Activated naive CD4-positive, alpha-beta T cell treated with anti-CD3 and anti-CD28 coated beads for 36 hours (primary cell): ENCODE measurements at places on chromosomes 7 and 10. TPM values are rescaled to one million over a fixed set of nuclear protein-coding genes. Genes with fewer than 3 reads are reported as not detected.

DNA sequence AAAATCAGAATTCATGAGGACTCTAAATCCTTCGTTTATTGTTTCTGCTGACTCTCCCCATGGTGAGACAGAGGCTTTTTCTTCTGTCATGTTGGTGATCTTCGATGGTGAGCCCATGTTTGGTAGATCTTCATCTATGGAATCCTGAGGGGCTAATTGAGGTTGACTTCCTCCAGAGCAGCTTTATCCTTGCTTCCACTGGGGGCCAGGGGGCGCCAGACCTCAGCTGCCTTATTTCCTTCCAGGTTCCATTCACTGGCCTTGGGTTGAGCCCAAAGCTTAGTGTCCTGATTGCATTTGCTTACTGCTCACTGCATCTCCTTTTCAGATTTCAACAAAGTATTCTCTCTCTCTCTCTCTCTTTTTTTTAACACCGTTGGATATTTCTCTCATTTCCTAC, 80.7 kb downstream of the GCC1 start:
- H3K4me1 ChIP-seq, result no peaks in the 10 kb centered on the region
- H3K4me3 ChIP-seq, result no peak overlapping the region
- H3K27ac ChIP-seq, result no peak overlapping the region
- peak; percentile 42 for DNase-seq
- H3K27me3 ChIP-seq, result peaks cover 4% of the 10 kb centered on the region
- no peaks in the 10 kb centered on the region for H3K36me3 ChIP-seq

DNA sequence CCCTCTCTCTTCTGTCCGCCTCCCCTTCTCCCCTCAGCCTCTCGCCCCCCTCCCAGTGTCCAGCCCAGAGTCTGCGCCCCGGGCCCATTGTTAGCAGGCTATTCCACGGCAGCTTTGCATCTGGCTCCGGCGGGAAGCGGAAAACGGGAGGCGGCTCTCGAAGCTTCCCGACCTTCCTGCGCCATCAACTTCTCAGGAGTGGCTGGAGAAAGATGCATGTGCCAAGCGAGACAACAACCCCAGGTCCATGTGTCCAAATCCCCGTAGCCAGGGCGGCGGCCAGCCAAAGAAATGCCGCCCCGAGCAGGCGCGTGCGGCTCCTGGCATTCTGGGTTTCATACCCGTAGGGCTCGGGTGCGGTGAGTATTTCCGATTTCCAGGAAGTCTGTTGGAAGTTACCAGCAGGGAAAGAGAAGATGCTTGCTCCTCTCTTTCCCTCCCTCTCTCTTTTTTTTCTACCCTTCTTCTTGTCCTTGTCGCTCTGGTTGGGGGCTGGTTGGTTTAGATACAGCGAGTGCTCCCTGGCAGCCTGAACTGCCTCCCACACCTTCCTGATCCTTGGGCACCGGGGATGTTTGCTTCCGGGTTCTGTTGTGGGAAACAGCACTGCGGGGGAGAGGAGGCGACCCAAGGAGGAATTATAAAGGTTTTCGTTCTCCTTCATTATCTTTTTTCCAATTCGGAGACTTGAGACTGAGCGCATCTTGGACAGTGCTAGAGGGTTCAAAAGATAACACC, 1.2 kb upstream of the HOXA2 start:
- peaks cover 17% of the 10 kb centered on the region for H3K4me1 ChIP-seq
- H3K36me3 ChIP-seq, result peaks cover 4% of the 10 kb centered on the region
- no peak overlapping the region for H3K4me3 ChIP-seq
- no peak for DNase-seq
- H3K27ac ChIP-seq, result no peak overlapping the region

GRCh38 chr10:79418886-79419595, 26.4 kb downstream of the ZCCHC24 start:
- no peaks in the 10 kb centered on the region for H3K4me1 ChIP-seq
- no peaks in the 10 kb centered on the region for H3K36me3 ChIP-seq
- DNase-seq, result no peak
- H3K27me3 ChIP-seq, result no peaks in the 10 kb centered on the region
- no peak overlapping the region for H3K27ac ChIP-seq

The TLX1 gene
- not detected for total RNA-seq

The LIPF gene
- not detected for total RNA-seq

The SPDYE6 gene
- not detected for total RNA-seq

DNA sequence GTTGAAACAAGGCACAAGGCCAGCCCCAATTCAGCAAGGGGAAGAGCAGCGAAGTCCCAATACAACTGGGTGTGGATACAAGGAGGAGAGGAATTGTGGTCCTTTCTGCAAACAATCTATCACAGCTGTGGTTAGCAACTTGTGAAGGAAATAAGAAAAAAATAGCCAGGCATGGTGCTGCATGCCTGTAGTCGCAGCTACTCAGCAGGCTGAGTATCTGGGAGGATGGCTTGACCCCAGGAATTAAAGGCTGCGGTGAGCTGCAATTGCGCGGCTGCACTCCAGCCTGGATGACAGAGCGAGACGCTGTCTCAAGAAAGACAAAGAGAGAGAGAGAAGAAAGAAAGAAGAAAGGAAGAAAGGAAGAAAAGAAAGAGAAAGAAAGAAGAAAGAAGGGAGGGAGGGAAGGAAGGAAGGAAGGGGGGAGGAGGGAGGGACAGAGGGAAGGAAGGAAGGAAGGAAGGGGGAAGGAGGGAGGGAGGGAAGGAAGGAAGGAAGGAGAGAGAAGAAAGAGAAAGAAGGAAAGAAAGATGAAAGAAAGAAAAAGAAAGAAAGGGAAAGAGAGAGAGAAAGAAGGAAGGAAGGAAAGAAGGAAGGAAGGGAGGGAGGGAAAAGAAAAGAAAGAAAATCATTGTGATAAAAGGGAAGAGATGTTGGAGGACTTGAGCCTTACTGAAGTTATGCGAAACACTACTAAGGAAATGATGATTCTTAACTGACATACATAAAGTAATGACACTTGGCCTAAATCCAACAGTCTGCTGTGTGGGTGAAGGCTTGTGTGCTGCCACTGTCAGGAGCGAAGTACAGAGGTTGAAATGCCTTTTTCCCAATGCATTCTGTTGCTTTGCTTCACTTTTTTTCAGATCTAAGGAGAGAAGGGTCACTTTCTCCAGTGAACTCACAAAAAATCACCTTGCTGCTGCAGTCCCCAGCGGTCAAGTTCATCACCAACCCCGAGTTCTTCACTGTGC, 117.0 kb upstream of the STK17A start:
- no peak overlapping the region for H3K4me3 ChIP-seq
- H3K27me3 ChIP-seq, result no peaks in the 10 kb centered on the region
- DNase-seq, result no peak
- H3K27ac ChIP-seq, result no peak overlapping the region

GRCh38 chr10:33818343-33818742, 483.9 kb upstream of the NRP1 start:
- no peak overlapping the region for H3K4me3 ChIP-seq
- no peak overlapping the region for H3K27ac ChIP-seq
- no peak for DNase-seq
- no peaks in the 10 kb centered on the region for H3K27me3 ChIP-seq
- H3K36me3 ChIP-seq, result no peaks in the 10 kb centered on the region

DNA sequence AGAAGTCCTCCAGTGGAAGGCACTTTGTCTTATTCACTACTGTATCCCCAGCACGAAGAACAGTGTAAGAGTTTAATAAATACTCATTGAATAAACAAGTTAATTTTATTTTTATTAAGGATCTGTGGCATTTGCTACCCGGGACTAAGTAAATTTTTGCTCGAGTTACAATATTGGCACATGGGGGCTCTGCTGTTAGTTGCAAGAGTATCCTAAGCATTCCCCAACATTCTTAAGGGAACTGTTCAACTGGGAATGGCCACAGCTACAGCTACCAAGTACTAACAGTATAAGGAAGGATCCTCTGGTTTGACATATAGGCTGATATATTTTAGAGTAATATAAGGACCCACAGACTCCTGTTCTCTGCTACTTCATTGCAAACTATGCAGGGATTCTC, 8.7 kb upstream of the LRRTM3 start:
- no peaks in the 10 kb centered on the region for H3K4me1 ChIP-seq
- no peaks in the 10 kb centered on the region for H3K27me3 ChIP-seq
- H3K27ac ChIP-seq, result no peak overlapping the region
- H3K4me3 ChIP-seq, result no peak overlapping the region
- H3K36me3 ChIP-seq, result no peaks in the 10 kb centered on the region

The CYP17A1 gene
- total RNA-seq, result not detected
